Stimulated activated CD4-positive, alpha-beta T cell treated with anti-CD3 and anti-CD28 coated beads, Interleukin-4, amount 100 ng/mL, for 24 hours (primary cell): ENCODE measurements at places on chromosomes 16 and 17.

GRCh38 chr16:84794626-84795025 is 25.2 kb upstream of the CRISPLD2 start:
- DNase-seq, result no peak

DNA sequence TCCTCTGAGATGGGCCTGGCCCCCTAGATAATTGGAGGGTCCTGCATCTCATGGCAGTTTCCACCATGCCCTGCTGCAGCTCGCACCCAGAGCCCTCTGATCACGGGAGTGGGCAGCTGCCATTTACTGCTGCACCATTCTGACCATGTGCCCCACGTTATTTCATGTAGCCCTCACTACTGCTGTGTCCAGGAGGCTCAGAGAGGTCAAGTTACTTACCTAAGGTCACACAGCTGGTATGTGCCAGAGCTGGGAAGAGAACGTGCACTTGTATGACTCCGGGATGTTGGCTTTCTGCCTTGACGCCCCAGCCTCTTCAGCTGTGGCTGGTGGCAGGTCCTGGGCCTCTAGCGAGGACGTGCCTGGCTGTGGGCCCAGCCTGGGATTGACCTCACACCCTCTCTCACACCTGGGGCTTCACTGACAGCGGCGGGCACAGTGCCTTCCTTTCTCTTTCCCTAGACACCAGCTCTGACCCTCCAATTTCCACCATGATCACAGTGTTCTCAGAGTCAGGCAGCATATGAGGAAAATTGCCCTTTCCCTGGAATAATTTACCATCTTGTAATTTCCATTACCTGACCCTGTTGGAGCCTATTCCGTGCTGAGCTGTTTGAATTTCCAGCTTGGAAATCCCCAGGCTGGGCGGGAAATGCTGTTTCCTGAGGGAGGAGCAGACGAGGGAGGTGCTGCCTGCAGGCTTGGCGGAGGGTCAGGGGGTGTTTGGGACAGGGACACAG is 18.5 kb upstream of the DOC2B start:
- DNase-seq, result no peak

- no peak for DNase-seq
Measured at GRCh38 chr16:15516609-15517008, 82.2 kb downstream of the BMERB1 start.

DNA sequence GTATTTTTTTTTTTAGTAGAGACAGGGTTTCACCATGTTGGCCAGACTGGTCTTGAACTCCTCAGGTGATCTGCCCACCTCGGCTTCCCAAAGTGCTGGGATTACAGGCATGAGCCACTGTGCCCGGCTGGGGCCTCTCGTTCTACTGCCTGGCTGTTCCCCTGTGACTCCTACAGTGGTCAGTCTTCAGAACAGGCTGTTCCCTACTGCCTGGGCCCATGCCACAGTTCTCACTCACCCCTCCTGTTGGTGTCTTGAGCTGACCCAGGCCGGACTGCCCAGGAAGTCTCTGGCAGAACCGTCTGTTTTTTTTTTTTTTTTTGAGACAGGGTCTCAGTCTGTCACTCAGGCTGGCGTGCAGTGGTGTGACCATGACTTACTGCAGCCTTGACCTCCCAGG is 3.3 kb downstream of the CDK3 start:
- no peak for DNase-seq

DNA sequence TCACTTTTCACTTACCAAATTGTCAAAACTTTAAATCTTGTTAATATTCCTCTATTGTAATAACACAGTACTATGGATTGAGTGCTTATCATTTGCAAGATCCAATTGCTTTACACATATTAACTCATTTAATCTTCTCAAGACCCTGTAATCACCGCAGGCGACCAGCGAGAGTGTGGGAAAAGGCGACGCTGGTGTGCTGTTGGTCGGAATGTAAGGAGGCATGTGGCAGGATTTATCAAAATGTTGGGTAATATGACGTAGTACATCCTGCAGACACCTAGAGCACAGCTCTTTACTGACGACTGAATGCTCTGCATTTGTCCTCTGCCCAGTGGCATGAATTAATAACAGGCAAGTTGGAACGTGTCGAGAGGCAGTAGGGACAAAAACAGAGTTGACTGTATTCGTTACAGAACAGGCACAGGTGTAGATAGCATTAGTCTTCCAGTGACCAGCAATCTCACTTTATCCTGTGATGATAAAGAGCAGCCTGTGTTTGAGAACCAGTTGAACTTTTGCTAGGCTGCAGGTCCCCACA is 80.3 kb downstream of the TNRC6C start:
- no peak for DNase-seq

DNA sequence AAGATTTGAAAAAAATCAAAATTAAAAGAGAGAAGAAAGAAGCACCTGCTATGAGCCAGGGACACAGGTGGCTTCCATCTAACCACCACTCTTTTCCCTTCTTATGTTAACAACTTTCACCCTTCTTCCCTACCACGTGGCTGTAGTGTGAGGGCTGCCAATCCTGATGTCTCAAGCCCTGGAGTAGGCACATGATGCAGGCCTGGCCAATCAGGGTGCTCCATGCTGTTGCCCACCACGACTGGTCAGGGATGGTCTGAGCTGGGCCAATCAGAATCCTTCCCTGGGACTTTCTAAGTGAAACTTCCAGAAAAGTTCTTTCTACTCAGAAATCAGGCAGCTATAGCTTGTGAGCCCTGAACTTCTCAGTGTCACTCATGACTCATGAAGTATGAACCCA is 140.7 kb downstream of the SDK2 start:
- DNase-seq, result no peak

DNA sequence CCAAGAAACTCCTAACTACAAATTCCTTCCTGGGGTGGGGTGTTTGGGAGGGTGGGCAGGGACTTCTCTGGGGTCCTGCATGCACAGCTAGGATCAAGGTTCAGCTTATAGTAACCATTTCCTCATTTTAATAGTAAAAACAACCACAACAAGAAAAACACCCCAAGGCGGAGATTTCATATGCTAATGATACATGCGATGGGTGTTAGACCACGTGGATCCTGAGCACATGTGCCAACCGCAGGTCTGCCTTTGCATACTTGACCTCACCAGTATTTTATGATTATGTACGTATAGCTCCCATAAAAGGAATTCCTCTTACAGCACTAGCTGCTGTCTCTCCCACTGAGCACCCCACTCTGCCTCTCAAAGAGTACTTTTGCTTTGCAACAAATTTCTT is 1.9 kb downstream of the KRTAP4-11 start:
- DNase-seq, result no peak

- DNase-seq, result no peak
Measured at GRCh38 chr17:55384643-55385232, 36.9 kb downstream of the MMD start.
